ENCODE measurements at places on chromosomes 16 and 17. TPM values are rescaled to one million over a fixed set of nuclear protein-coding genes. Genes with fewer than 3 reads are reported as not detected.

GRCh38 chr16:54631782-54632181 is 298.9 kb upstream of the IRX5 start:
- no peak for DNase-seq

DNA sequence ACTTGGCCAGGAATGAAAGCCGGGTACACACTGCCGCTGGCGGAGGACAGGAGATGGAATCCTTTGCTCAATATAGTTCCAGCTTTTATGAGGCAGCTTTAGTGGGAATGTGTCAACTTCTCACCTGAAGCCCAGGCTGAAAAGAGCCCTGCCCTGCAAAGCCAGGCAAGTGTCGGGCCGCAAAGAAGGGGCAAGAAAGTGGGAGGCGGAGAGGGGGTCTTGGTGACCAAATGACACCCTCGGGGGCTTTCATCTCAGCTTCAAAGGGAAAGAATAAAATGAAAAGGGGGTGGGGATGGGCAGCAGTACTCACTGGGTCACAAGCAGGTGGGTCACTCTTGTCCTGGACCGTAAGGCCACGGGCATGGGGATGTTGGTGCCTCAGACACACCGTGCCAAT is 62.9 kb downstream of the C16orf95 start:
- DNase-seq: no peak

DNA sequence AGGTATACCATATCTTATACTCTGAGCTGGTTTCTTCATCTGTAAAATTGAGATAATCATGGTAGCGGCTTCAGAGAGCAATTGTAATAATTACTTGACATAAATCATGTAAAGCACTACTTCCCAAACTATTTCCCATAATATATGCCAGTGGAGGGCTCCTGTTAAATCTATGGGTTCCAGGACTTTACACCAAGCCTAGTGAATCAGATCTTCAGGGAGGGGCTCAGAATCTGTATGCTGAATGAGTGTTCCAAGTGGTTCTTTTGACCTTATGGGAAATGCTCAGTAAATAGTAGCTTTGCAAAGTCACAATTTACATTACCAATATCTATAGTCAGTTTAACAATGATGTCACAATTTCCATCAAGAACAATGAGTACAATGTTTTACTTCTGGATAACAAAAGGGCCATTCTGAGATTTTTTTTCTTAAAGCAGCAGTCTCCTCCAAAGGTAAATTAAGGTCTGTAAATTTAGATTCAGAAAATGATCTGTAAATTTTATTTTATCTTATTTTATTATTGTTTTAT is 50.9 kb upstream of the NLK start:
- no peak for DNase-seq

NAGS gene
- 51.3 TPM for total RNA-seq

GRCh38 chr16:76577003-76577402 is 299.8 kb downstream of the CNTNAP4 start:
- no peak for DNase-seq

All from left lobe of liver (tissue), 2 donors.